ENCODE measurements at places on chromosomes 2 and 18. TPM values are rescaled to one million over a fixed set of nuclear protein-coding genes. Genes with fewer than 3 reads are reported as not detected.

- DNase-seq: no peak
Measured at GRCh38 chr18:58148954-58149471, 105.0 kb downstream of the NEDD4L start.

GRCh38 chr2:106065983-106066820 lies 127.9 kb downstream of the UXS1 start:
- no peak for DNase-seq

The VWC2L gene
- total RNA-seq: not detected

The UGT1A8 gene
- total RNA-seq: not detected

The TRIP12 gene
- total RNA-seq: 256 TPM

The SCN7A gene
- not detected for total RNA-seq

The RGPD3 gene
- 0.34 TPM for total RNA-seq

DNA sequence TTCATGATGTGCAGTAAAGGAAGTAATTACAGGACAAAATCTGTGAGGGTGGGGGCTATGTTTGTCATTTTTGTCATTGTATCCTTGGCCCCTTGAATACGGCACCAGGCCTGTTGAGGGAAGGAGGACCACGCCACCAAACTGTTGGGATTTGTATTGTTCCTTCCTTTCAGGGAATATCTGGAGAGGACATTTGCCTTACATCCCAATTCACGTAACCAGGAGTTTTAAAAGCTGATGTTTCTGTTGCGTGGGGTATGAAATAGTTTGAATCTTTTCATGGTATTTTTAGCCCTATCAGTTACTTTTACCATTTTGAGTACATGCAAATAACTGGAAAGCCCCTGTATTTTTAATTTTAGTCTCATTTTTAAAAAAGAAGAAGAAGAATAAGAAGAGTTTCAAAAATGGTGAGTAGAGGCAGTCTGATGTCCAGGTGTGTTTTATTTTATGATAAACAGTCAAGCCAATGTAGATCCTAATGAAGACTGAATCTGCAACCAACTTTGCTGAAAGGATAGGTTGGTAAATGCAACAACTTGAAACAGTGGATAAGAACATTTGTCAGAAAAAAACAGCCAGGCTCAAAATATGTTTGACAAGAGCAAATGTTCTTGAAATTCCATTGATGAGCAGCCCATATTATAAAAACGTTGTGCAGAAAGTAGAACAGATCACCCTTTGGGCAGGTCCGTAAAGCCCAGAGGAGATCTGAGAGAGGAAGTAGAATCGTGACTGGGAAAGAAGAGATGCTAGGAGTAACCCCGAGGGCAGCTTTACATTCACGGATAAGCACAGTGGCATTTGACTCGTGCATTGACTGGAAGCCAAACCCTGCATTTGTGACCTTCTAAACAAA lies 54.5 kb downstream of the RASGRP3 start:
- no peak for DNase-seq

The METAP1D gene
- total RNA-seq: 7.9 TPM

The TBR1 gene
- not detected for total RNA-seq

GRCh38 chr2:1593371-1594122 lies 150.8 kb downstream of the PXDN start:
- no peak for DNase-seq

GRCh38 chr18:48711651-48712486 lies 173.0 kb downstream of the CTIF start:
- no peak for DNase-seq

The ATP5MC3 gene
- 417 TPM for total RNA-seq

DNA sequence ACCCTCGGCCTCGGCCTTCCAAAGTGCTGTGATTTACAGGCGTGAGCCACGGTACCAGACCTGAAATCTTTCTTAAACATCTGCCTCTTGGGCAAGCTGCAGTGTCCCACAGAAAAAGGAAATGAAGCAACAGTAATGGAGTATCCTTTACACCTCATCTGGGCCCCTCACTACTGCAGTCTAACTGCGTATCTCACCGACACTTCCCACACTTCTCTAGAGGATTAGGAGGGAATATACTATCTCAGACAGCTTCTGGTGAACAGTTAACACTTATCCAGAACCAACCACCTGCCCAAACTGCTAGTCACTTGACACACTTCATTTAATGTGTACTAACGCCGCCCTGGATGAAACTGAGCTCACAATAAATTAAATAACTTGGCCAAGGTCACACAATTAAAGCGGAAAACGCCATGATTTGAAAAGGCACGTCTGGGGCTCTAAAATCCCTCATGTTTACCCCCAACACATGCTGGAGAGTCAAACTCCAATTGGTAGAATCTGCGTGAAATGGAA lies 993 bp downstream of the COX7A2L start:
- no peak for DNase-seq

The SPDYA gene
- total RNA-seq: 1.8 TPM

The MARCHF4 gene
- not detected for total RNA-seq

GRCh38 chr18:74916773-74917393 lies 292.1 kb downstream of the PTGR3 start:
- DNase-seq: no peak

DNA sequence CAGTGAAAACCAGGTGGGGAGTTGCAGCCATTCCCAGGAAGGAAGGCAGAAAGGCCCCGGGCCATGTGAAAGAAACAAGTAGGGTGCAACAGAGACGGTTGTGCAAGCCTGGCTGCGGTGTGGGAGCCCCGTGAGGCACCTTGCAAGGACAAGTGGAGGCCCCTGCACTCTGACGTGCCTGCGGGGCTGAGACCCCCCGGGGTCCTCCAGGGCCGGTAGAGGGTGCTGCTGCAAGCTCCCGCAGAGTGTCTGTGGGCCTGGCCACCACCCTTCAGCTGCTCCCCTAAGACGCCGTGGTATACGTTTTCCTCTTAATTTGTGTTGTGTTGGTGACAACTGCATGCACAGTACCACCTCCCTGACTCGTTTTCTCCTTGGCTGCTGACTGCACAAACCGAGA lies 27.4 kb upstream of the MC5R start:
- DNase-seq: no peak

The POTEJ gene
- not detected for total RNA-seq

The EDAR gene
- total RNA-seq: 0.11 TPM

Data from activated T-helper 2 cell treated with anti-CD3 and anti-CD28 coated beads, Interferon-gamma antibody, Interleukin-2, Interleukin-4, amounts not matched to agents 10 μg/mL and 5 μg/mL and 100 μg/mL, durations not matched to agents 14 hours and 24 hours and 36 hours (primary cell).